ENCODE measurements at places on chromosomes 4 and X.
A peak's percentile ranks its signal among the peaks of the same experiment; 100 is the strongest.

GRCh38 chrX:69068301-69069085, 96.8 kb downstream of the PJA1 start:
- DNase-seq: peak; percentile 40

GRCh38 chr4:128459547-128459946, 171.9 kb upstream of the PGRMC2 start:
- DNase-seq: no peak

GRCh38 chrX:71609095-71609750, 9.1 kb downstream of the CXCR3 start:
- no peak for DNase-seq

- DNase-seq: no peak
Measured at GRCh38 chrX:50536955-50537354, 66.3 kb upstream of the DGKK start.

DNA sequence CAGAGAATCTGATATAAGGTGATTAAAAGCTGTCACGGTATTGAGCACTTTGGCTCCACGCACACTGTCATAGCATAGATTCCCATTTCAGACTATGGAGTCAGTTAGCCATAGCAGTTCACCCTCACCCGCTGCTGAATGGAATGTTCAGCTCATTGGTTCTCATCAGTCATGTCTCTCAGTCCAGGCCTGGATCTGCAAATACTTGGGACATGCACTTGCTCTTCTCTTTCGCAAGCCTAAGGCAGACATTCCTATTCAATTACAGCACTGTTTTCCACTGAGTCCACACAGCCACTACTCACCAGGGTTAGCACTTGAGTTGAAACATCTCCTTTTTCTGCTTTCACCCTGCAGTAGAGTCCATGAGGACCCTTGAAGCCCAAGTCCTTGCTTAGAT, 30.6 kb upstream of the SCML1 start:
- no peak for DNase-seq

GRCh38 chr4:82988323-82988832, 22.2 kb downstream of the LIN54 start:
- DNase-seq: no peak

DNA sequence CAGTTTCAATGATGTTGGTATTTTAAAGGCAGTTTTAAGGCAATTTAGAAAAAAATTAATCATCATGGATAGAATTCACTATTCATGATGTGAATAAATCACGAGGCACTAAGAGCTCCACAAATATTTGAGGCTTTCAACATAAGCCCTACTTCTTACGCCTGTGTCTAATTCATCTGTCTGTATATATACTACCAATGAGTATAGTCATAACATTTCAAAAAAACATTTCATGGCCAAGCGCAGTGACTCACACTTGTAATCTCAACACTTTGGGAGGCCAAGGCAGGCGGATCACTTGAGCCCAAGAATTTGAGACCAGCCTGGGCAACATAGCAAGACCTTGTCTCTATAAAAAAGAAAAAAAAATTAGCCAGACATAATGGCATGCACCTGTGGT, 56.5 kb downstream of the FBXL5 start:
- no peak for DNase-seq
